ENCODE measurements at places on chromosomes 3 and 15.

GRCh38 chr15:61056386-61056785 is 172.7 kb downstream of the RORA start:
- DNase-seq, result no peak

- DNase-seq, result no peak
Measured at GRCh38 chr3:31035681-31036080, 141.2 kb upstream of the GADL1 start.

- DNase-seq, result no peak
Measured at GRCh38 chr15:58643996-58644395, 105.5 kb downstream of the ADAM10 start.

DNA sequence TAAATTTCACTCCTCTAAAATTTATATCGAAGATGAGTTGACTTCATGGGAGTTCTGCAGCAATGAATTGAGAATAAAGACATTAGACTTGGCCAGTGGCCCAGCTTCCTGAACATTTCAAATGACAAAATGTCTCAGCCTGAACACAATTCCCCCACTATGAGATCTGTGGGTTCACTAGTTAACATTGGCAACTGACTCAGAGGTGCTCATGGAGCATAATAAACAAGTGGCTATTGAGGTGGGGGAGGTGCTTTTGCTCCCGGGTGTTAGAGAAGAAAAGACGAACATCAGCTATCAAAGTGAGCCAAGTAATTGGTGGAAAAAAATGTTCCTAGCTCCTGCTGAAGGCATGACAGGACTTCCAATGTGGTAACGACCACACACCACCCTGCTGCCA is 6.3 kb downstream of the ATP13A4 start:
- no peak for DNase-seq

- DNase-seq, result no peak
Measured at GRCh38 chr3:29239376-29239775, 41.5 kb upstream of the RBMS3 start.
